Mucosa of descending colon (tissue), 3 donors: ENCODE measurements at places on chromosomes 5 and 9. TPM values are rescaled to one million over a fixed set of nuclear protein-coding genes. Genes with fewer than 3 reads are reported as not detected.

GFPT2 gene
- 17.4 TPM for total RNA-seq

ANKRD20A1 gene
- total RNA-seq: 8.7 TPM

MZB1 gene
- 10.2 TPM for total RNA-seq

NUTM2G gene
- total RNA-seq: not detected

DNA sequence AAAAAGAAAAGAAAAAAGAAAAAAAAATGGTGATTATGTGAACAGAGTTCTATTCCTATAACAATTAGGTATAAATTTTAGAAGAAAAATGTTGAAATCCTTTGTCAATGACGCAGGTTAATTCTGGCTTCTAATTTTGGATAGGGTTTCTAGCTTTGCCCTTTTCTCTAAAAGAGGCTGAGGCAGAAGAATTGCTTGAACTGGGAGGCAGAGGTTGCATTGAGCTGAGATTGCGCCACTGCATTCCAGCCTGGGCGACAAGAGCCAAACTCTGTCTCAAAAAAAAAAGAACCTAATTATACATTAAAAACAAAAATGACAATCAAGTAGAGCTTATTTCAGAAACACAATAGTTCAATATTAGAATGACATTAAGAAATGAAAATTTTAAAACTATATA is 2.9 kb downstream of the STXBP1 start:
- no peak for DNase-seq

DNA sequence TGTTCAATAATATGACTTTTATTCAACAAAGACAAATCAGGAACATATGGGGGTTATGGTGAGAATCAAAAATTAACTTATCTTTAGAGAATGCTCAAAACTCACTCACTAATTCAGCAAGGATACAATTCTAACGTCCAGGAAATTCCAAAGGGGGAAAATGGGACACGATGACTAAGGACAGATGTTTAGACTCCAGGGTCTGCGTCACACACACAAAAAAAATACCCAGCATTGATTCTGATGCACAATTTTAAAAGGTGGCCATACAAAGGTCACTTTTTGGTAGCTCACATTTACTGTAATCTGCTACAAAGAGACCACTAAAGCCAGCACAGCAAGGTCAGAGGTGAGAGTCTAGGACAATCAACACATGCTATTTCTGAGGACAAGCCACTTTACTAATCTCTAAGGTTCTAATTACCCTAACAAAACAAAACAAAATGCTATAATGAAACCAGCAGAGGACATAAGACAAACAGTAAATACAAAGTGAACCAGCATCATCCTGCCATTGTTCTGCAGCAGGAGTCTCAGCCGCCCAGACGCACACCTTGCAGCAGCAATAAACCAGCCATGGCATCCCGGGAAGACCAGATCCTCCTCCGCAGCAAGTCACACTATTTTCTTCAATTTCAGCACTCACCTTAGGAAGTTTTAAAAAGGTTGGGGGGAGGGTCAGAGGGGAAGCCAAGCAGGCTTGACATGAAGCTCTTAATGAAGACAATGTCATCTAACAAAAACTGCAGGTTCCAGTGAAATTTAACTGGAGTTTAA is 57.8 kb downstream of the TTC39B start:
- DNase-seq: no peak

GRCh38 chr9:115992834-115993233 is 160.8 kb upstream of the PAPPA start:
- no peak for DNase-seq

GRCh38 chr9:12815888-12816287 is 41.1 kb downstream of the LURAP1L start:
- no peak for DNase-seq

DNA sequence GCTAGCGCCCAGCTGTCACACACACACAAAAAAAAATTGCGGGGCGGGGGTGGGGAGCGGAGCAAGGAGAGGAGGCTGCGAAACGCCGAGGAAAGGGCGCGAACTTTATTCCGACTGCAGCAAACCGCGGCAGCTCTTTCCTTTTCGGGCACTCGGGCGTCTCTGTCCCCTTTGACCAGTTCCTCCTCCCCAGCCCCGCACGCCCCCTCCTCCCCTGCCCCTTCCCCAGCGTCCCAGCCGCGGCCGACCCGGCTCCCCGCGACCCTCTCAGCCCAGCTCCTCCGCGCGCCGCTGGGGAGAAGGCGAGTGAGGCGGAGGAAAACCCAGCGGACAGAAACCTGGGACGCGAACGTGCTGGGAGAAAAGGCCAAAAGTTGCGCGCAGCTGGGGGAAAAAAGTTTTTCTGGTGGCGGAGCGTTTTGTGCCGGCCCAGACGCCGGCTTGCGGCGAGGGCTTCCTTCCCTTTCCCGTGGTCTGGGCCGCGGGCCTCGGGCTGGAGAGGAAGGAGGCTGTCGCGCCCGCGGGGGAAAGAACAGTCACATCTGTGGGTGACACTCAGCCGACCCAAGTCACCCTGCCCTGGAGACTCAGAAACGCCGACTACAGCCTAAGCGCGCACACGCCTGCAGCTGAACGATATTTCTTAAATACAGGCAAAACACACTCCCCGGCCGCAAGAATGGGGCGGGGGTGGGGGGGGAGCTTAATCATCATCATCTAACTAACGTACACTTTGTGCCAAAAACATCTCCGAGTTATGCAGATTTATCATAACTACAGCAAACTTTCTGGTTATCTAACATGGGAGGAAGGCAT is 1.1 kb upstream of the BNC2 start:
- DNase-seq: peak; percentile 57

GRCh38 chr5:34660444-34660843 is 4.3 kb downstream of the RAI14 start:
- DNase-seq: no peak

DNA sequence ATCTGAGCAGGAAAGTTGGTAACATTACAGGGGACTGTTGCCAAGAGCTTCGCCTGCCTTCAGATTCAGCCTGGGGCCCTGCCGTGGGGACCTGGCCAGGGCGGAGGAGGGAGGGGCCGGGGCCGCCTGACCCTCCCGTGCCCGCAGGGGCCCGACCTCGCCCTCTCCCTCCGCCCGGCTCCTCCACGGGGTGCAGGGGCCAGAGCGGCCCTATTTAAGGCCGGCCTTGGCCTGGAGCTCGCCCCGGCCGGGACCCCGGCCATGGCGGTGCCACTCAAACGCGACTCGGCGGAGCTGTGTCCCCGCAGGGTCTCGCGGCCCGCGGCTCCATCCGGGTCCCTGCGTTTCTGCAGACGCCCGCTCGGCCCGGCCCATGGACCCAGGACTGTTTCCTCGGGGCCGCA is 757 bp downstream of the TMEM250 start:
- peak; percentile 73 for DNase-seq

DNA sequence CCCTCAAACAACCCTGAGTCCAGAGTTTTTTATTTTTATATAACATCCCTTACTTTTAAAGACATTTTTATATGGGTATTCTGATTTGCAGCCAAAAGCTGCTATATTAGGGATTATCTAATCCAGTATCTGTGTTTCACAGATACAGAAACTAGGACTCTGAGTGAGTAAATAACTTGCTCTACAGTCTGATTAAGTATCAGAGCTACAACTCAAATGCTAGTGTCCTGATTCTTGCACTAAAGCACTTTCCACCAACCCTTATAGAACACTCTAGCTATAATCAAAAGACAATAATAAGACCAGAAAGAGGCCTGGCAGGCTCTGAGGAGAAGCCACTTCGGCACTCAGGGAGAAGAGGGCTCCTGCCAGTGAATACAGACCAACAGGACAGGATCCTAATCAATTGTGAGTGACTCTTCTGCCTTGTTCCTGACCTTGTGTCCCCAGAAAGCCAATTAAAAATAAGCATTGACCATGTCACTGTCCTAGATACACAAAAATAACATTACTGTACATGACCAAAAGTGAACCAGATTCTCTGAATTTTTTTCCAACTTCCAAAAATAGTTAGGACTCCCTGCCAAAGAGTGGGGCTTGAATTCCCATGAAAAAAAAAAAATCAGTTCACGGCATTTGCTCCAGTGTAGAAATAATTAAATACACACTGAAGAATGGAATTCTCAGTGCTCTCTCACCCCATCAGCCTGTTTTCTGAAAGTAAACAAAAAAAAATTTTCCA is 63.6 kb upstream of the MAP3K1 start:
- DNase-seq: no peak

GRCh38 chr5:168118042-168118668 is 173.3 kb upstream of the WWC1 start:
- no peak for DNase-seq

DNA sequence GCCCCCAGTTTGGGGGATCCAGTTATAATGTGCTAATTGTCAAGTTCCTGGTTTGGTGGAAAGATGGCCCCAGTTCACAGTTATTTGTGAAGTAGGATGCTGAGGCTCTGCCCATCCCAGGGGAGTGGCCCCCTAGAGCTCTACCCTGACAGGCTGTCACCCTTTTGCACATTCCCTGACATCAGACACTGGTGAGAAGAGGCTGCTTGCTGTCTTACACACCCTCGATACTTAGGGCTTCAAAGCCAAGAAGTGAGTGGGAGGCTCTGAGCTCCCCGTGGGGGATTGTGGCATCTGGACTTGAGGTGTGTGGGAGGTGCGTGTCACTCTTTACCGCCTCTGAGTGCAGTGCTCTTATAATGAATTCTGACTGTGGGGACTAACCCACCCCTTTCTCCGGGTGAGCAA is 168.5 kb downstream of the DOCK2 start:
- DNase-seq: no peak

- no peak for DNase-seq
Measured at GRCh38 chr9:19516348-19516747, 107.5 kb downstream of the ACER2 start.

GRCh38 chr9:126702151-126703001 is 88.6 kb downstream of the LMX1B start:
- no peak for DNase-seq

DNA sequence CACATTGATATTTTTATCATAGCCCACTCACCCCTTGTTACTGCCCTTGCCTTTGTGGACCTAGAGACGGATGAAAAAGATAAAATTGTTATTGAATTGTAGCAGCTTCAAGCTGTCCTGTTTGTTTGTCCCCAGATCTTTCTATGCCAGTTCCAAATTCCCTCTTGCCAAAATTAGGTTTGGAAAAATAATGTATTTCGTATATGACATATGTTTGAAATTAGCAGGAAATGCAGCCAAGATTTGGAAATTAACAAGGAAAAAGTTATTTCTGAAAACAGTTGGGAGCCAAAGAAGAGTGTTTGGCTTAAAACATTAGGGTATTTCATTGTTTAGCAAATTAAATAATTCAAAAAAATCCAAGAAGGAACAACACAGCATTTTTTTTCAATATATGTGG is 33.5 kb downstream of the SPATA31D1 start:
- no peak for DNase-seq

DNA sequence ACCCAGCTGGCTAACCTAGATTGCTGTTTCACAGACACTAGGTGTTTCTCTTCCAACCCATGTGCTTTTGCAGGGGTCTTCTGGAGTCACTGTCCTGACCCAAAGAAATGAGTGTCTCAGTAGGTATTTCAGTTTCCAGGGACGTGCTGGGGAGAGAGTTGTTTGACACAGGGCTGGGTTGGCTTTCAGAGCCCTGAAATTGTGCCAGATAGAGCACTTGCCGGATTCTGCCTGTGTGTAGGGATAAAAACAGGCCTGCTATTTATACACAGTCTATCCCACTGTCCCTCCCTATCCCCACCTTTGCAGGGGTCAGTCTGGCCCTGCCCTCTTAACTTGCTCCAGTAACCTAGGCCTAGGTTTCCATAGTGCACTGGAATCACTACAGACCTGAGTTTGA is 957 bp upstream of the HBEGF start:
- no peak for DNase-seq

DNA sequence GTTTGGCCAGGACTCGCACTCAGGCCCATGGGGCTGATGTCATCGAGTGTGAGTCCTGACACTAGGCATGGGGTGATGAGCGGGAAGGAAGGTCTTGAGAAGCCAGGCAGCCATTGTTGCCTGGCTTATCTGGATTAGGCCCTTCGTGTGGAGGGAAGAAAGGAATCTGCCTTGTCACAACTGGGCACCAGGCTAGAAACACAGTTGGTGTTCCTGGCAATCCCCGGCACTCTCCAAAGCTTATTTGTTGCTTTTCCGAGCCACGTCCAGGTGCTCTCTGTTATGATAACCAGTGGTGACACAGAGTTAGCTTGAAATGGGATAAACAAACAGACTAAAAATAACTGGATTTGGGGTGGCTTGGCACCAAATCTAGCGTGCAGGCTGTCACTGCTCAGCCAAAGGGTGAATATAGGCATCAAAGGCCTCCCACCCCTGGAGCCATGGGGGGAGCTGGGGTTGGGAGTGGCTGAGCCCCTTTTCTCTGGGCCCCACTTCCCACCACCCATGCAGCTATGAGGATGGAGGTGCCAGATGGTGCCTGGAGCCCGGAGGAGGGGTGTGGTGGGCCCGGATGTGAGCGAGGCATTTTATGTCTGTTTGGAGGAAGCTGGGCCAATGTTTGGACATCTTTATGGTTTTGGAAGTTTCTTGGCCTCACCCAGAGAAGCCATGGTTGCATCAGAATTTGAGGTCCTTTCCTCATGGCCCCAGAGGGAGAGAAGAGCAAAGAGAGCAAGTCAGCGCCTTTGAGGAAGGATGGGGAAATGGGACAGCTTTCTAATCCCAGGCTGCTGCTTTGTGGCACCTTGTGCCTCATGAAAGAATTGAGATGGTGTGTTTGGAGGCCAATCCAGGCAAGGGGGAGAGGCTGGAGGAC is 98.0 kb upstream of the PITX1 start:
- no peak for DNase-seq

DNA sequence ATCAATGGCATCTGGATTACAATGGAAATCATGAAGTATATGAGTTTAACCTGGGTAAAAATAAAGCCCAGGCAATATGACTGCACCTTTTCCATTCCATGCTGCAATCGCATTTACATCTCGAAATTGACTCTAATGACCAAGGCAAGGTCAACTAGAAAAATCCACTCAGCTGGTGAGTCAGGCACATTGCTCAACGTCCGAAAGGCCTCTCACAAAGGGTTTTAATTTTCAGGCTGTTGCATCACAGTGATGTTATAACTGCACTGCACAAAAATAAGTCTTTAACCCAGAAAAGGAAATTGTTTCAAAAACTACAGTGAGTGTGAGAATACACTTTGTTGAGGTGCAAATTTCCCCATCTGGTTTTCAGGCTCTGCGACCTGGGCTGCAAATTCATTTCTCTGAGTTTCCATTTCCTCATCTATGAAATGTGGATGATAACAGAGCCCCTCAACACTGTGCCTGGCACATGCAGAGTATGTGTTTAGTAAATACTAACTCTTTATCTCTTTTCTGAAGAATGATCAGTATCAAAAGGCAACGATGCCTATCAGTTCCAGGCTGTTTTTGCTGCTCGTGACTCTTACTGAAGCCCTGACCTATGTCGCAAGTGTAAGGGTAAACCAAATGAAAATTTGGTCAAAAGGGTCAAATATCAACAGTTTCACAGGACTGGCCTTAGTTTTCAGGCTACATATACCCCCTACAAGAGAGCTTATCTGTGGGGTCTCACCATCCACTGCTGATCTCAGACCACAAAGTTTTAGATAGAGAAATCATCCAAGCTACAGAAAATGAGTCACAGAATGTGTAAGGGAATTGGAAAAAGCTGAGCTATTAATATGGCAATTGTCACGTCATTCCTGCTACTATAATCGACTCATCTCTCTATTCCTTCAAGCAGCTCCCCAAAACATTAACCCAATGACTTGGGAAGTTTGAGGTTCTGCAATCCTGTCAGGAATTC is 4.1 kb downstream of the NFIL3 start:
- peak; percentile 29 for DNase-seq

- DNase-seq: no peak
Measured at GRCh38 chr5:26889815-26890214, 148.6 kb downstream of the CDH9 start.

- no peak for DNase-seq
Measured at GRCh38 chr5:78005021-78005785, 229.1 kb upstream of the TBCA start.
